Fibroblast of mammary gland (primary cell): ENCODE measurements at places on chromosomes 6 and 20.

DNA sequence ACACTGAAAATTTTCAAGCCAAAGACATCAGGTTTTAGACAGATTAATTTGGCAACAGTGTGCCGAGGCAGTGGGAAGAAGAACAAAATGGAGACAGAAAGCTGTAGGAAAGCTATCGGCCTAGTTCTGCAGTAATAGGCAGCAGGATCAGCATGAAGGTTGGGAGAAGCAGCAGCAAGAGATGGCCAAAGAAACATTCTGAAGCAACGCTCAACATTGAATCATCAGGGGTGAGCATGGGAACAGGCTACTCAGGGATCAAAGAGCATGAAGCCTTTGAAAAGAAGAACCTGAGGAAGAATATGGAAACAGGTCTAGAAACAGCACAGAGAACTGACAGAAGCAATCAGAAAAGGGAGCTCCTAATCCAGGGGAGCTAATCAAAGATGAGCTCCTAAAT is 7.1 kb upstream of the DST start:
- peak; percentile 73 for DNase-seq

GRCh38 chr20:52975803-52976531 is 3.8 kb downstream of the TSHZ2 start:
- DNase-seq: no peak

GRCh38 chr6:34798057-34798456 is 6.2 kb downstream of the BLTP3A start:
- no peak for DNase-seq

GRCh38 chr6:150874179-150874578 is 8.7 kb downstream of the MTHFD1L start:
- no peak for DNase-seq

- DNase-seq: no peak
Measured at GRCh38 chr6:17808609-17809008, 101.9 kb upstream of the NUP153 start.

GRCh38 chr6:134171517-134171916 is 119.1 kb upstream of the SLC2A12 start:
- DNase-seq: peak; percentile 48

GRCh38 chr6:18985996-18986395 is 598.8 kb downstream of the RNF144B start:
- no peak for DNase-seq

DNA sequence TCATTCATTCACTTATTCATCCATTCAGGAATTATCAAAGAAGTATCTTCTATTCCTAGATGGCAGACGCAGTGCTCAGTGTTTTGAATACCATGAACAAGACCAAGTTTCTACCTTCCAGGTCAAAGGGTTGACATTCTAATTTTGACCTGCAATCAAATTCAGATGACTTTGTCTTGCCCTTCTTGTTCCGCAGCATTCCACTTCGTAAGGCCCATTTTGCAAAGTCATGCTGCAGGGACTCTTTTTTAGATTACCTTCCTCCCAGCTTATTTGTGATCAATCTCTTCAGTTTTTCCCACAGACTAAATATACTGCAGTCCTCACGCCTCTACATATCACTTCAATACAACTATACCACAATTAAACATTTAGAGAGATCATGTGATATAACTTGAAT is 7.1 kb upstream of the TAAR1 start:
- DNase-seq: no peak

DNA sequence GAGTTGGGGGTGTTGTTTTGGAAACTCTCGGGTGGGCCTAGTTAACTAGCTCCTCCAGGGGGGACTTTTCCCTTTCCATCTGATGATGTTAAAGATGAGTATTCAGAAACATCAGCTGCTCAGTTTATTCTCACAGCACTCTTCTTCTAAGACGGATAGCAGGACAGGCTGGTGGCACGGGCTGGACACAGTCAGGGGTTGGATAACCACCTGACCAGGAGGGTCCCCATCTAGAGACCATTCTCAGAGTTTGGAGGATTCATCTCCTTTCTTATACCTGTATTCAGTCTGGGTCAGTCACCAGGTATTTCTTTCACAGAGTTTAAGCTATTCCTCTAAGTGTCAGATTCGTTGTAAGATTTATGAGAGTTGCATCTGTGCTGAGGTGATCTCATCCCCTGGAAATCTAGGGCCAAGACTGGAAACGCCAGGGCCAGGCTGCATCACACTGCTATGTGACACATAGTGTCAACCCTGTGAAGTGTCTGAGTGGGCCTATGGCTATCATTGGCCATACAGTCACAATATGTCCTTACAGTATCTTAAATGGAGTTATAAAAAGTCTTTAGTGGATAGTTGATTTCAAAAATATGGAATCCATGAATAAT is 111.7 kb downstream of the FAM50B start:
- no peak for DNase-seq

GRCh38 chr6:2658788-2659187 is 91.9 kb downstream of the MYLK4 start:
- peak; percentile 9 for DNase-seq

DNA sequence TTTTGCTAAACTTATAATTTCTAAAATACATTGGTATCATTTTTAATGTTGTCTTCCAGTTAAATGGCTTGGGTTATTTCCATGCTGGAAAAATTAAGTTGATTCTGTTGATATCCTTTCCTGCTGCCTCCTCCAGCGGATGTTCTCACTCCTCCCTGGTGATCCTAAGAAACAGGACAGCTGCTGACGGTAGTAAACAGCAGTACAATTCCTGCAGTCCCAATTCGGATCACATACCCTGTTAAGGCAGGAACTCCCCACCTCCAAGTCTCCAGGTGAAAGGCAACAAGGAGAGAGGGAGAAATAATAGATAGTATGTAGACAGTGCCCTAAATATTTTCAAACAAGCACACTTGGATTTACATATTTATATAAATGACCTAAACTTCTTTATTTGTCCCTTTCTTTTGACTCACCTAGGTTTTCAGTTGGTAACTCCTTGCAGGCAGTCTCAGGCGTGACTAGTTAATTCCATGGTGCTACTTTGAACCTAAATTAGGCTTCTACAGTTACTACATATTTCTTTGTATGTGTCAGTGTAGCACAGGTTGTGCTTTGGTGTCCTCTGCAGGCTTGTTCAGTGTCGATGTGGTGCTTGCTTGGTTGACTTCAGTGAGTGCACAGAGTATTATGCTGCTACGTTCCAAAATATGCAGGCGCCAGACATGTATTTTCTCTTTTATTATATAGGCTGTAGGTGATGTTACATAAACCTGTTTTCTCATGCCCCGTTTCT is 126.0 kb downstream of the ADGRB3 start:
- DNase-seq: no peak

DNA sequence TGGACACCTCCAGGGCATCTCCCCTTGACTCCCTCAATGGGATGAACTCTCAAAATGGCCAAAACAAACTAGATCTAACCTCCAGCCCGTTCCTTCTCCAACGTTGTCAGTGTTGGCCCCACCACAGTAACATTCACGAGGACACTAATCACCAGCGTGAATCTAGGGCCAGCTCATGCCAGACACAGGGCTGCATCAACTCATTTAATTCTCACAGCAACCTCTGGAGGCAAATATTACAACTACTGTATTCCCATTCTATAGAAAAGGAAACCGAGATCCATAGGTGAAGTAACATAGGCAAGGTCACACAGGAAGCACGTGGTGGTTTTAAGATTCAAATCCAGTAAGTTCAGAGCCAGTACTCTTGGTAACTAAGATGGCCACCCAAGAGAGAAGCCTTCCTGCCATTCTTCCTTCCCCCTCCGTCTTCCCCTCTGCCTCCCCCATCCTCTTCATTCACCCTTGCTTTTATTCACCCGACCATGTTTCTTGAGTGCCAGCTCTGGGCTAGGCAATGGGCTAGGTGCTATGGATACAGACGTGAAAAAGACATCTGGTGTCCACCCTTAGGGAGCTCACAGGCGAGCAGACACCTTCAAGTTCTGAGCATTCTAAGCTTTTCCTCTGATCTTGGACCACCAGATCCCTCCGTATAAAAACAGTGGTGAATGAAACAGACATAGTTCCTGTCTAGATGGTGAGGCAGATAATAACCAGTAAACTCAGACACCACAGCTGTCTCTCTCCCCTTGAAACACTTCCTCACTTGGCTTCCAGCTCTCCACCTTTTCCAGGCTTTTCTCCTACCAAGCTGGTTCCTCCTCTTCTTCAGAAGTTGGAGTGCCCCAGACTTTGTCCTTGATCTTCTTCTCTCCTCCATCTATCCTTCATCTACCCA is 9.6 kb downstream of the CCM2L start:
- no peak for DNase-seq
